Bronchial smooth muscle cell (primary cell): ENCODE measurements at places on chromosomes 4 and X. TPM values are rescaled to one million over a fixed set of nuclear protein-coding genes. Genes with fewer than 3 reads are reported as not detected.

Gene BMPR1B
- 0.09 and 0.47 TPM in 2 replicates for total RNA-seq

Gene STPG2
- 0.16 TPM in 1 of 2 replicates, not detected in the other for total RNA-seq

Gene SOX3
- not detected in 2 replicates for total RNA-seq

Gene USP9X
- total RNA-seq, result 78.2 and 92.4 TPM in 2 replicates

Gene CT55
- total RNA-seq, result not detected in 2 replicates
